ENCODE measurements at places on chromosomes 6 and 20. TPM values are rescaled to one million over a fixed set of nuclear protein-coding genes. Genes with fewer than 3 reads are reported as not detected.

GRCh38 chr20:44954211-44954610 lies 6.0 kb downstream of the TOMM34 start:
- no peak for DNase-seq

GRCh38 chr6:2738373-2738979 lies 12.2 kb downstream of the MYLK4 start:
- DNase-seq: no peak

DNA sequence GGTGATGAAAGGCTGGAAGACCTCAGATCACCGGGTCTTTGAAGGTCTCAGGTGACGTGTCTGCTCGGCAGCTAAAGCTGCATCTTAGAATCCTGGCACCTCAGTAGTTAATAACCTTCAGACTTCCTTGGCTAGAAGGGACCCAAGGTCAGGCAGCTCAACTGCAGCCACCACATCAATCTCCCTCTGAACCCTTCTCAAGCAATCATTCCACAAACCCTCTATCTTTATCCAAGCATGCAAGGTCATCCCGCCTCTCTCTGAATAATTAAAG lies 16.7 kb upstream of the TLDC2 start:
- DNase-seq: no peak

- DNase-seq: no peak
Measured at GRCh38 chr20:37728635-37728983, 34.8 kb downstream of the CTNNBL1 start.

Gene AKAP7
- total RNA-seq: 2.9 TPM

Gene TSBP1
- not detected for total RNA-seq

Gene PCNA
- 117 TPM for total RNA-seq

Data from chondrocyte (in vitro differentiated cells).